ENCODE measurements at places on chromosomes 1 and 21. TPM values are rescaled to one million over a fixed set of nuclear protein-coding genes. Genes with fewer than 3 reads are reported as not detected.

DNA sequence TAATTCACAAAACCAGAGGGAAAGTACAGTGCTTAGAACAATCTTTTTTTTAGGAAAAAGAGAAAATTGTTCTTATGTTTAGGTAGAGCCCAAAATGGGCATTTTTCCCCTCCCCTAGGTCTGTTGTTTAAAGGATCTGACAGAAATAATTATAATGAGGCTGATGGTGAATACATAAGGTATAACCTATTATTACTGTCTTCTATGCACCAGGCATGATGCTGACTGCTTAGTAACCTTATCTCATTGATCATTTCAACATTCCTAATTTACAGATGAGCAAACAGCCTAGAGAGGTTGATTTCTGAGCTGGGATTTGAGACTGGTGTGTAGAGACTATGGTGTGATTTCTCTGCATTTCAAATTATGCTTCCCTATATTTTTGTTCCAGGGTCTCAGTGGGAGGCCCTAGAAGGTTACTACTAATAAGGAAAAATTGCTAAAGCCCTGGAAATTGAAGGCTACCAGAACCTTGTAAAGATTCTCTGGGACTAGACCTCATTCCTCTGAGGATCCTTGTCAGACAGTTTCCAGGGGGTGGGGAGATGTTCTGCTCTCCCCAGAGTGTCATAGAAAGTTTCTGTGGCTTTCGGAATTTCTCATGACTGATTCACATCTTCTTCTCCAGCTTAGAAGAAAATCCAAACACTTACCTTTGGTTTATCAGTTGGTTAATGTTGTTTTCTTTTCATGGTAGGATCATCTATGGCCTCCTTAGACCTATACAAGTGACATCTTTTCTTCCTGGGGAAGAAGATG lies 44.9 kb downstream of the ROR1 start:
- DNase-seq, result no peak

The CRYBG2 gene
- 1.4 TPM for polyA plus RNA-seq

The RASAL2 gene
- 23.2 TPM for polyA plus RNA-seq

The TENT5C gene
- 2.4 TPM for polyA plus RNA-seq

GRCh38 chr1:107531065-107531908 lies 390.4 kb downstream of the NTNG1 start:
- DNase-seq, result no peak

GRCh38 chr1:158185770-158186169 lies 5.1 kb downstream of the CD1D start:
- no peak for DNase-seq

GRCh38 chr1:12554521-12555305 lies 63.3 kb downstream of the DHRS3 start:
- no peak for DNase-seq

DNA sequence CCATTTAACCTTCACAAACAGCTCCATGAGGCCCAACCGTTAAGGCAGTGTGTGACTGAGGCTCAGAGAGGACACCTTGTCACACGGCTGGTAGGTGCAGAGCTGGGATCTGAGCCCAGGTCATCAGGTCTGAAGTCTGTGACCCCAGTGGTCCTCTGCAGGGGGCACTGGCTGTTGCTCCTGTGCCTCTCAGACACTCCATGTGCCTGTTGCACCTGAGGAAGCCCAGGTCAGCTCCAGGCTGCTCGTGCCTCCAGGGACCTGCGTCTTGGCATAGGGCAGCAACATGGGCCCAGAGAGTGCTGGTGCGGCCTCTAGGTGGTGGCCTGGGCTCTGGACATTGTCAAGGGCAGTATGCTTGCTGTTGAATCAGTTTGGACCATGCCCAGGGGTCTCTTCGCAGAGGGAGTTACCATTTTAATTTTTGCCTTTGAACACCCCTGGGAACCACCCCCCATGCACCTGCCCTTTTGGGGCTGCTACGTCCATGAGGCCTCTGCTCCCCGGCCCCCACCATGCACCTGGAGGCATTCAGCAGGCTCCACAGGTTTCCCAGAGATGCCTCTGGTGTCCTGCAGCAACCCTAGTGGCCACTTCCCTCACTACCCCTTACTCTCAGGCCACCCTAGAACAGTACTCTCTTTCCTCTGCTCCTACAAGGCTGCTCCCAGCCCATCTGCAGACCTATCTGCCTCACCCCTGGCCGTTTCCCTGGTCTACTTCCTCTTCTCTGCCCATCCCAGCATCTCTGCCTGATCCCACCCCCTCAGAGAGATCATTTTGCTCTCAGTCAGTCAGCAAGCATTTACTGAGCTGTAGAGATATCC lies 25.2 kb upstream of the EPS8L3 start:
- DNase-seq, result no peak

- DNase-seq, result no peak
Measured at GRCh38 chr1:174968750-174969244, 30.9 kb upstream of the CACYBP start.

The PLA2G2C gene
- polyA plus RNA-seq, result 0.11 TPM

DNA sequence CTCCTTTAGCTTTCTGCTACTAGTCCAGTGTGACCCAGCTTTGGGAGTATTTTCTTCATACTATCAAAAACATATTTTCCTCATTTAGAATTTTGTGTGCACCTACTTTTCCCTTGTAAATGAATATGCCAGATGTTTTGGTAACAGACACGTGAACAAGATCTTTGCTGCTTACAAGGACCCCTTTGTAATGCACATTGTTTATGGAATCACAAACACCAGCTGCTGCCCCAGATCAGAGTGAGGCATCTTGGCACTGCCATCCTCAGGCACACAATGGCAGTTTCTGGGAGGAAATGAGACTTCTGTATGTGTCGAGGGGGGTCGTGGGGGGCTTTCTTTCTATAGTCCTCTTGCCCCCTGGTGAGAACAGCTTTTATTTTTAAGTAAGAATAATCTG lies 115.7 kb downstream of the RGL1 start:
- no peak for DNase-seq

DNA sequence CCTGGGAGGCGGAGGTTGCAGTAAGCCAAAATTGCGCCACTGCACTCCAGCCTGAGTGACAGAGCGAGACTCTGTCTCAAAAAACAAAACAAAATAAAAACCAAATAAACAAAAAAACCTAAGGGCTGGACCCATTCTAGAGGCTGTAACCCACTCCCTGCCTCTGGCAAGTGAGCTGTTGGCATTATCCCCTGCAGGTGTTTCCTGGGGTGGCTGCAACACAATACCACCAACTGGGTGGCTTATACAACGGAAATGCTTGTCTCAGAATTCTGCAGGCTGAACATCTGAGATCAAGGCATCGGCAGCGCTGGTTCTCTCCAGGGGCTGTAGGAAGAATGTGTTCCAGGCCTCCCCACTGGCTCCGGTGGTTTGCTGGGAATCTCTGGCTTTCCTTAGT lies 15.2 kb downstream of the LRRC38 start:
- no peak for DNase-seq

GRCh38 chr1:207064561-207064960 lies 11.5 kb downstream of the PFKFB2 start:
- DNase-seq, result no peak

The KCNT2 gene
- 8.2 TPM for polyA plus RNA-seq

DNA sequence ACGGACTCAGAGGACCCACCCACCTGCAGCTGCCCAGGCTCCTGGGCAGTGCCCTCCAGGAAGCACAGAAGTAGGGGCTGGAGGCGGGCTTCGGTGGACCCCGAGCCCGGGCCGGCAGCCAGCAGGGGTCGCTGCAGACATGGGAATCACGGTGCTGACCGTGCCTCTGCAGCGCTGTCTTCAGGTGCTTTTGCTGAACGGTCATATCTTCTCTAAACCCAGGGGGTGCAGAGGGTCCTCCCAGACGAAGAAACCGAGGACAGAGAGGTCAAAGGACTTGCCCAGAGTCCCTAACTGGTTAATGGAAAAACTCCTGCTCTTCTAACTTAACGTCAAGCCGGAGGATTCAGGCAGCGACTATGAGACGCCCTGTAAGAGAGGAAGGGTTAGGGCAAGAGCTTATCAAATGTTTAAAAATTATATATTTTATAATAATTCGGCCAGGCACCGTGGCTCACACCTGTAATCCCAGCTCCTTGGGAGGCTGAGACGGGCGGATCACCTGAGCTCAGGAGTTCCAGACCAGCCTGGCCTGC lies 21.5 kb upstream of the LEFTY2 start:
- DNase-seq, result peak; percentile 34

The KLHDC8A gene
- 2.2 TPM for polyA plus RNA-seq

The TCHHL1 gene
- polyA plus RNA-seq, result not detected

- no peak for DNase-seq
Measured at GRCh38 chr1:205013683-205014367, 29.2 kb upstream of the CNTN2 start.

The TSPAN1 gene
- polyA plus RNA-seq, result 53.7 TPM

DNA sequence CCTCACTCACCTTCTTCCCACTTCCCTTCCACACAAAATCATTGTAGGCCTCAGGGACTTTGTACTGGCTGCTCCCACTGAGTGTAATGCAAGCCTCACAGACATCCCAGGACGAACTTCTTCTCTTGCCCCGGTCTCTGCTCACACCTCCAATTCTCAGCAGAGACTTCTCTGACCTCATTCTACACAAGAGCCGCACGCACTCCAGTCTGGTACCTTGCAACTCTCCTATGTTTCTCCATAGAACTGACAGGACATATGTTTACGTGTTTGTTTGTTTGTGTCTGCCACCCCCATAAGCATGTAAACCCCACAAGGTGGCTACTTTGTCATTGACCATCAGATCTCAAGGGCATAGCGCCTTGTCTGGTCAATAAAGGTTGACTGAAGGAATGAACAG lies 350.8 kb downstream of the AJAP1 start:
- no peak for DNase-seq

DNA sequence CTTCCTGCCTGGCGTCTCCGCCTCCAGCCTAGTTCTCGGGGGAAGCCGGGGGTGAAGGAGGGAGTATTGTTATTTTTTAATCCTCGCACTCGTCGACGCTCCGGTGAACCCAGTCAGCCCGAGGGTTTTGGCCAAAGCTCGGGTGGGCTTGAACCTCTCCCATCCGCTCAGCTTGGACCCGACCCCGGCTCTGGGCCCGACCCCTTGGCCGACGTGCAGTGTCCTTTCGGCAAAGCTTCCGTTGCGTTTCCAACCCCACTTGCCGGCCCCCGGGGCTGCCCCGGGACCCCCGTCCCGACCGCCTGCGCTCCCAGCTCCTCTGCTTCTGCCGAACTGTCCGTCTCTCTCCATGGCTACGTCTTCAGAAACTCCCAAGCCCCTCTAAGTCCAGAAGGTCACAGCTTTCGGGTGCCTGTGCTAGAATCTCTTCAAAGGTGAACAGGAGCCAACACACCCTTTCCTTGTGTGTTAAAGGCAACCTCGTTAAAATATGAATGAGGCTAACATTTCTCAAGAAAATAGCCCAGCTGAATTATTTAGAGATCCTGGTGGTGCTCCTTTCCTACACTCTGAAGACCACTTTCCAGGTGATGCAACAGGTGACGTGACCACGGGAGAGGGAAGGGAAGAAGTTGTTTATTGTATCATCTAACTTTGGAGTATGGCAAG lies 647 bp downstream of the DESI2 start:
- DNase-seq, result no peak

The CLCA2 gene
- not detected for polyA plus RNA-seq

DNA sequence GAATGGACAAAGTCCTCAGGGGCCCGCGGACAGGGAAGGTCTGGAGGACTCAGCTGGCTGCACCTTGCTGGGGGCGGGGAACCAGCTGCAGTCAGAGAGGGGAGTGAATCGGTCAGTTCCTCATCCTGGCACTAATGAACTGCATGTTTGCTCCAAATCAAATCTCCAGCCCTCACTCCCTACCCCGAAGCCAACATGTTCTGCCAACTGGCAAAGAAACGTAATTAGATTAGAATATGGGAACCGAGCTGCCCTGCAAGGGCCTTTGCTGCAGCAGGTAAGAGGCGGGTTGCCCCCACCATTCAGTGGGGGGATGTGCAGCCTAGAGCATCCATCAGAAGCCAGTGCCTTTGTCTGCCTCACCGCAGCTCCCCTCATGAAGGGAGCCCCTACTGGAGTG lies 121.1 kb downstream of the AJAP1 start:
- no peak for DNase-seq

The HTR6 gene
- polyA plus RNA-seq, result 2.0 TPM

GRCh38 chr1:25349606-25350005 lies 11.5 kb downstream of the TMEM50A start:
- no peak for DNase-seq

- DNase-seq, result peak; percentile 44
Measured at GRCh38 chr1:115969509-115969908, 6.8 kb upstream of the SLC22A15 start.

GRCh38 chr1:179968994-179969919 lies 14.6 kb downstream of the CEP350 start:
- DNase-seq, result no peak

DNA sequence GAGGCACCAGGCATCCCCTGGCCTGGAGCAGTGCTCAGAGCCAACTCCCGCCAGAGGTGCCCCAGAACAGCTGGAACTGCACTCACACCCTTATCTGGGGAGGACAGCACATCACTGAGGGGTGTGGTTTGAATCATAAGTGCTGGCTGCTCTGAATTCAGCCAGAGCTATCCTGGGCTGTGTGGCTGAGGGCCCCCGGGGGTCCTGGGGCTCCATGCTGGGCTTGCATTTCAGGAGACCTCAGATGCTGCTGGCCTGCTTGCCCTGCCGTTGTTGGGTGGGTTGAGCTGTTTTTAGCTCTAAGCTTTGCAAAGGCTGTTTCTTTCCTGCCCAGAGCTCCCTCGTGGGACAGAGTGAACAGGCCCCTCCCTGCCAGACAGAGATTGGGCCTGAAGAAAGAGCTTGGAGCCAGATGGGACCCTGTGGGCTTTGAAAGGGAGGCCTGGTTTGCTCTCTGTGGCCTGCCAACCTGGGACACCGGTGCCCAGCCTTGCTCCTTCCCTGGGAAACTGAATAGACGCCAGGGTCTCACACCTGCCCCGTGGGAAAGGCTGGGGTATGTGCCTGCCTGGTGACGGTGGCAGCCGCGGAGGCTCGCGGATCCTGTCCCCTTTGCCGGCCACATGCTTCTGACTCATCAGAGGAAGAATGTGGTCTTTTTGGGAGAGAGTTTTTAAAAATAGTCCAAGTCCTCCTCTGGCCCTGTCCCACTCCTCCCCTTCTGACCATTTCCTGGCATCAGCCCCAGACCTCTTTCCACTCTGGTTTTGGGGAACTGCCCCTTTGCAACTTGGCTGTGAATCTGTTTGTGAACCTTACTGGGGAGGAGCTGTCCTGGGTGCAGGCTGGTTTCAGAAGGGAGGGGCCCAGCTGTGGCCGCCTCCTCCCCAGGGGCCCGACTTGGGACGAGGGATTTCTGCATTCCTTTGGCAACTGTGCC lies 30.0 kb downstream of the ARHGEF10L start:
- no peak for DNase-seq

The ADORA1 gene
- 4.9 TPM for polyA plus RNA-seq

The TNFRSF18 gene
- 0.80 TPM for polyA plus RNA-seq

The IGSF3 gene
- polyA plus RNA-seq, result 27.0 TPM

DNA sequence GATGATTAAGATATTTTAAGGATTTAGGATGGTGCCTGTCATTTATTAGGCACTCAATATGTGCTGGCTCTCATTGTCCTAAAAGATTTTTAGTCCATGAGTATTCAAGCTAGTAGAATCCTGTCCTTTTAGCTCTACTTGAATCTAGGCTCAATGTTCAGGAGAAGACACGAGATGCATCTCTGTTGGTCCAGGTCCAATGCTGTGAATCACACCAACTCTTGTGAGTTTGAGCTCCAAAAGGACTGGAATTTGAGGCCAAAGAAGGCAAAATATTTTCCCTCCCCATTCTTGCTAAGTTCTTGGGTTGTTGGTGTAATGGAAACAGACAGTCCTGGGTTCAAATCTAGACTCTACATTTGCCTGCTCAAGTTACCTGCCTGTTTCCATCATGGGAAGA lies 1.4 kb upstream of the PODN start:
- DNase-seq, result no peak
